ENCODE measurements at places on chromosomes 12 and 14.

DNA sequence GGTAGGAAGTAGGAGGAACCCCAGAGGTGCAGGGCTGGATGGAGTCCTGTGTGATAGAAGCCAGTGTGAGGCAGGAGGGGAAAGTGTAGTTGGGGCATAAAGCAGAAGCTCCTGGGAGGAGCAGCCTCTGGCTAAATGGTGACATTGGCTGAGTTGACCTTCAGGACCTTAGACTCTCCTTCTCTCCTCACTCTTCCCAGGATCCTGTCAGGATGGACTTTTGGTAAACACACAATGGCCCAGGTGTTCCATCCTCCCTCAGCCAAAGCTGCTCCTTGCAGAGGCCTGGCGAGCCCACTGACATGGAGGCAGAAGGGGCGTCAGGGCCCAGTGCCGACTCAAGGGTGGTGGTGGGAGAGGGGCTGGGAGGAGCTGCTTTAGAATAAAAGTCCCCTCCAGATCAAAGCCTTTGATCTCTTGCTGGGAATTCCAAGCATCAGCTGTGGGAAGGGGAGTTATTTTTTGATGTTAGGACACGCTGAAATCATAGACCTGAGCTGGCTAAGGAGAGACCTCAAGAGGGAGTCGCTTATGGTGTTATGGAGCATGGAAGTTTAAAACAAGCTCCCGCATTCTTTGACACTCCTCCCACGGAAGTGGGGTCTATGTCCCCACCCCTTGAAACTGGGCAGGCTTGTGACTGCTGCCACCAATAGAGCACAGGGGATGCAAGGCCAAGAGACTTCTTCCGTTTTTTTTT lies 44.1 kb downstream of the SMIM41 start:
- peak; percentile 41 for DNase-seq

- DNase-seq: no peak
Observed at GRCh38 chr12:31474751-31475150, 116.2 kb downstream of the DENND5B start.

- no peak for DNase-seq
Observed at GRCh38 chr12:11071414-11071813, 9.3 kb upstream of the TAS2R46 start.

GRCh38 chr12:3480764-3481163 lies 10.2 kb upstream of the PRMT8 start:
- no peak for DNase-seq

DNA sequence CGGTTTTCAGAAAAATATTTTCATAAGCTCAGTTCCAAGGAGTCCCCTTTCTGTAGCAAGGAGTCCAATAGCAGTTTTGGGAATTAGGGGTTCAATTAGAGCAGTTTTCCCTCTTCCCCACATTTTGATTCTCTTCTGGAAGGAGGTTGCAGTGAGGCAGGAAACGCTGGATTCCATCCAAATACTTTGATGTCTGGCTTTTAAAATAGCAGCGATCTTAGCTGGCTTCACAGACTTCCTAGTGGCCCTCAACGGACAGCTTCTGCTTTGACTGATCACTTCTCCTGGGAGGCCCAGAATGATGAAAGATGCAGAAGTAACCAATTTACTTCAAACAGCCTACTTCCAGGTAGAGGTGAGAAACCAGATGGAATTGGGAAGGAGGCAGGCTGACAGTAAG lies 63.1 kb downstream of the C12orf75 start:
- no peak for DNase-seq

Data from GM13976 (cell line).